Stomach (tissue), 19 donors: ENCODE measurements at places on chromosomes 2 and 18.

DNA sequence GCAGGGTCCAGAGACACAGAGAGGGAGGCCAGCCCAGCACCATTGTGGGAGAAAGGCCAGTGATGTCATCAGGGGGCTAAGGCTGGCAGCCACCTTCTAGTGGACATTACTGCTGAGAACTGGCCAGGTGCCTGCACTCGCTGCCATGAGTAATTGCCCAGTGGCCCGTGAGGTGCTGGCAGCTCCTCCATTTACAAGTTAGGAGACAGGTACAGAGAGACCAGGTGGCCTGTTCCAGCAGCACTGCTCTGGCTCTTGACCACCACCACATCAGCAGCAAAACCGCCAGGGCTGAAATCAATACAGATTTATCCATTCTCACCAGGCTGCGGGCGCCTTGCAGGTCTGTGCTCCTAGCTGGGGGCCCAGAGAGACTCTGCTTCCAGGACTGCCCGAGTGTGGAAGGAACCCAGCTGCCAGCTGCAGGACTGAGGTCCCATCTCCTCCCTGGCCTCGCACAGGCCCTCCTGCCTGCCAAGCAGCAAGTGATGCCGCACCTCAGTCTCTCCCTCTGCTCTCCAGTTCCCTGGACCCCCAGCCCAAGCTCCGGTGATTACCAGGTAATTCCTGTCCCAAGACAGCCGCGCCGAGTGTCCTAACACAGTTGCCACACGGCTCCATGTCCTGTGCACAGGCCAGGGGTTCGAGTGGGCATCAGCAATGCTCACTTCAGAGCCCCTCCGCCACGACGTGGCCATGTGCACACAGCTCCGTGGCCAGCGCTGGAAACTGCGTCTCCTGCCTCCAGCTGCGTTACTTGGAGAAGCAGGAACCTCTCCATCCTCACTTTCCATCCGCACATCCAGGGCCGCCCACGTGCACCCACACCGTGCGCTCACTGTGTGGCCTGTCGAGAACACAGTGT, 101.0 kb upstream of the CTDP1 start:
- DNase-seq = no peak

GRCh38 chr2:74000666-74001065, 16.0 kb downstream of the TET3 start:
- no peak for DNase-seq

DNA sequence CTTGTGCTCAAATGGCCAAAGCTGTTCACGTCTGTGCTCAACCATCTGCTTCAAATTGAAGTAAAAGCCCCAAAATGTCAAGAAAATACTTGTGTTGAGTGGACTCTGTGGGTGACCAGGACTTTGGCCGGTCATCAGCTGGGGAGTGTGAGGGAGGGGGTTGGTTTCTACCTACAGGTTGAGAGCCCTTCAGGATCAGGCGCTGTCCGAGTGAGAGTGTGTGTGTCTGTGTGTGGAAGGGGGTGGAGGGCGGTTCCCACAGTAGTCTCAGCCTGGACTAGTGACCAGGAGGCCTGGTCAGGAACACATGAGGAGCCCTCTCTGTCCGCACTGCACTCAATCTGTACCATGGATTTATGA, 34.2 kb downstream of the ATOH8 start:
- no peak for DNase-seq

DNA sequence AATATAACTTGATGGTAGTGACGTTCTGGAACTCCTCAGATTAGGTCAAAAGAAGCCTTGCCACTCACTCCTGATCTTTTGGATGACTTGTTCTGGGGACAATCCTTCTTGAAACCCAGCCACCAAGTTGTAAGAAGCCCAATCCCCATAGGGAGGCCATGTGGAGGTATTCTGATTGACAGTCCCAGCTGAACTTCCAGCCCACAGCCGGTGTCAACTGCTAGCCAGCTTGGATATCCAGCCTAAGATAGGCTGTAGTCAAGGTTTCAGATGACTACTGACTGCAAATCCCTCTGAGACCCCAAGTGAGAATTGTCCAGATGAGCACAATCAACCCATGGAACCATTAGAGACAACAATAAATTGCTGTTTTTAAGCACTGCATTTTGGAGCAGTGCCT, 31.4 kb downstream of the EIF2AK2 start:
- no peak for DNase-seq

GRCh38 chr2:35160871-35161270, 1194.7 kb upstream of the CRIM1 start:
- DNase-seq = no peak

GRCh38 chr2:129903586-129904425, 75.7 kb upstream of the RAB6C start:
- DNase-seq = peak; percentile 14

GRCh38 chr18:60372132-60372531, 443 bp downstream of the MC4R start:
- no peak for DNase-seq
